ENCODE measurements at places on chromosomes 6 and 20.

DNA sequence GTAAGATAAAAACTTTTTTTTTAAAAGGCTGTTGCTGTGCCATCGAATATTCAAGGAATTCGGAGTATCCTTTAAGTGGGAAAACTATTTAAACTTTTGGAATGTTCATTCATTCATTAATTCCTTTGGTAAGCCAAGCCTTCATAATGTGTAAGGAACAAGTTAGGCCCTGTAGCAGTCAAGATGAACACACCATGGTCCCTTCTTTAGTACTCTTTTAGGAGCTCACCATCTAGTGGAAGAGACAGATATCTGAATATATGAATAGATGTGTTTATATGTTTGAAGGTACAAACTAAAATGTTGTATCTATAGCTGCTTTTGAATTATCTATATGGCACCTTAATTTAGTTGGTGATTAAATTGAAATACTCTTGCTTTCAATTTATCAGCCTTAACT, 5.8 kb downstream of the SPO11 start:
- no peak for DNase-seq

- DNase-seq: no peak
These were observed 31.0 kb downstream of the IBTK start for GRCh38 chr6:82216549-82216948.

DNA sequence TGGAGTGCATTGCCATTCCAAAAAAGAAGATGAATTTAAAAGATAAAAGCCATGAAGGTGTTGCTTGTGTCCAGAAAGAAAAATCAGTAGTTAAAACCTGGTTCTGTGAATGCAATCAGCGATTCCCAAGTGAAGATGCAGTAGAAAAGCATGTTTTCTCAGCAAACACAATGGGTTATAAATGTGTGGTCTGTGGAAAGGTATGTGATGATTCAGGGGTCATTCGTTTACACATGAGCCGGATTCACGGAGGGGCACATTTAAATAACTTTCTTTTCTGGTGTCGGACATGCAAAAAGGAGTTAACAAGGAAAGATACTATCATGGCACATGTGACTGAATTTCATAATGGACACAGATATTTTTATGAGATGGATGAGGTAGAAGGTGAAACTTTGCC, 24.7 kb upstream of the BAG2 start:
- no peak for DNase-seq

- DNase-seq: no peak
These were observed 53.4 kb upstream of the RNF24 start for GRCh38 chr20:4068708-4069107.

DNA sequence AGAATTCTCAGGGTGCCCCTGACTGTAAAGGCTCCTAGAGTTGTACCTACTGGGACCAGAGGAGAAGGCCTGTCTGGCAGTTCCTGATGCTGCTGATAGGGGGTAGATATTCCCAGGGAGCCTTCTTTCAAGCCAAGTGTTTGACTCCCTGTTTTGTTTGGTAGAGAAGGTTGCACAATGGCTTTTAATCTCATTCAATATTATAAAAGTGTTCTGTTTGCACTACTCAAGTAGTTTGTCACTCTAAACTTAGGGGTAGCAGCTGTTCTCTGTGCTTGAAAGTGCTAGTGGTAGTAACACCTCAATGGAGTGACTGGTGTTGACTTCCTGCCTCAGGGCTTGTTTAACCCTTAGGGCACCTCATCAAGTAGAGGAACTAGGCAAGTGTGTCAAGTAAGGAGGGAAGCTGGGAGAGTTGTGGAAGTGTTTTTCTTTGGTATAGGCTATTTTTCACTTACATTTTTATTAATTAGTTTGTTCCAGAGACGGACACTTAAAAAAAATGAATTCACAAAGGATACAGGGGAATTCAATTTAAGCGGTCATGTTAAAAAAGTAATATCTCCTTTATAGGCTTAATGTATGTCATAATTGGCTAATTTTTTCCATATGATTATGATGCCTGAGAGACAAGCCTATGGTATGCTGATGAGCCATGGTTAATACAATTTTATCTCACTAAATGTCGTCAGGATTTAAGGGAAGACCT, 38.1 kb downstream of the BICRAL start:
- no peak for DNase-seq

GRCh38 chr6:24848461-24848860, 49.7 kb upstream of the ARMH2 start:
- no peak for DNase-seq

DNA sequence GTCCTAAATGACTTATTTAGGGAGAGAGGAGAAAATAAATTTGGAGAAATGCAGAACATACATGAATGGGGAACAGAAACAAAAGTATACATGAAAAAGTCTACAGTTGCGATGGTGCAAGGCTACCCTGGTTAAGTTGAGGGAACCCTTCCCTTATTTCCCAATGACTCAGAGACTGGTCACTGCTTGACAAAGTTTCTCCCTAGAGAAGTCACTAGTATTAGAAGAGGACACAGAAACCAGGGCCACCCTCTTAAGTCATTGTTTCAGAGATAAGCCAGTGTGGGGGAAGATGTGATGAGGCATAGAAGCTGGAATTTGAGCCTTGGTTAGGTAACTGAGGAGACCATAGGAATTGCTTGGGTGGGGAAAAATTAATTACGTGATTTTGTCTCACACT, 24.4 kb upstream of the EDN1 start:
- no peak for DNase-seq

DNA sequence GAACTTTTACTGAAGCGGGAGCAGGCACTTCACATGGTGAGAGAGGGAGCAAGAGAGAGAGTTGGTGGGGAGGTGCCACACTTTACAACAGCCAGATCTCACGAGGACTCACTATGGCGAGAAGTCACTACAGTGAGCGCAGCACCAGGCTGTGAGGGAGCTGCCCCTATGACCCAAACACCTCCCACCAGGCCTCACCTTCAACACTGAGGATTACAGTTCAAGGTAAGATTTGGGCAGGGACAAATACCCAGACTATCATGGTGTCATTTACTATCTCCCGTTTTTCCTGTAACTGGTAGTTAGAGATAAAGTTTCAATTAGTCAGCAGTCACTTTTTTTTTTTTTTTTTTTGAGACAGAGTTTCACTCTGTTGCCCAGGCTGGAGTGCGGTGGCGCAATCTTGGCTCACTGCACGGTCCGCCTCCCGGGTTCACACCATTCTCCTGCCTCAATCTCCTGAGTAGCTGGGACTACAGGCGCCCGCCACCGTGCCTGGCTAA, 7.8 kb downstream of the RBCK1 start:
- DNase-seq: no peak

- DNase-seq: no peak
These were observed 3.1 kb downstream of the CHMP4B start for GRCh38 chr20:33814238-33814712.

- DNase-seq: no peak
These were observed 25.4 kb downstream of the KIAA0319 start for GRCh38 chr6:24620637-24621036.

- DNase-seq: no peak
These were observed 6.2 kb upstream of the ZNF311 start for GRCh38 chr6:29011276-29011734.

DNA sequence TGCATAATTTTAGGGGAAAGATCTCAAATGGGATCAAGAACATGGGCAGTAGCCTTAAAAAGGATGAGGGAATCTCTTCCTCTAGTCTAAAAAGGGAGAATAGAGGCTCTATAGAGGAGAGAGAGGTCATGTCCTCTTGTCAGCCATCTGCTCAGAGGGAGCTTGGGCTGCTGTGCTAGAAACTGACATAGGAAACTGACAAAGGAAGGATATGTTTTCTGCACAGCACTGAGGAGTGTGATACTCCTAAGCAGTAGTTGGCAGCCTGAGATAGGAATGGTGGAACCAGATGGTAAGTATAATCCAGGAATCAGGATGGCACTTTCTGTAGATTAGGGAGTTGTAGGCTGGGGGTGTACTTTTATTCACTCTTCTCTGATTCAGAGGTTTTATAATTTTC, 59.2 kb downstream of the PTPRA start:
- DNase-seq: no peak

DNA sequence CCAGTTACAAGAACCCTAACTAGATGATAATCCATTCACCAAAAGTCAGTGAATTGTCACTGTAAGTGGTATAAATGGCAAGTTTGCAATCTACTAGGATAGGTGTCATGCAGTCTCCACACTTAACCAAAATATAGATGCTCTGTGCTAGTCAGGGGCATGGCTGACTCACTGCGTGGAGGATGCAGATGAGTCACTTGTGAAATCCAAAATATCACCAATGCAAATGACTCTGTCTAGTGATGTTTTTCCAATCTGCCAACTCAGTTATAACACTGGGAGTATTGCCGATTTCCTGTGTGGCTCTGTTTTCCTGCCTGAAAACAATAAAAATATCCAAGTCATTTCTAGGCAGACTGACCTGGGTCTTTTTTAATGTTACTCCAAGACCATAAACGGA, 47.8 kb upstream of the NRSN1 start:
- DNase-seq: no peak

DNA sequence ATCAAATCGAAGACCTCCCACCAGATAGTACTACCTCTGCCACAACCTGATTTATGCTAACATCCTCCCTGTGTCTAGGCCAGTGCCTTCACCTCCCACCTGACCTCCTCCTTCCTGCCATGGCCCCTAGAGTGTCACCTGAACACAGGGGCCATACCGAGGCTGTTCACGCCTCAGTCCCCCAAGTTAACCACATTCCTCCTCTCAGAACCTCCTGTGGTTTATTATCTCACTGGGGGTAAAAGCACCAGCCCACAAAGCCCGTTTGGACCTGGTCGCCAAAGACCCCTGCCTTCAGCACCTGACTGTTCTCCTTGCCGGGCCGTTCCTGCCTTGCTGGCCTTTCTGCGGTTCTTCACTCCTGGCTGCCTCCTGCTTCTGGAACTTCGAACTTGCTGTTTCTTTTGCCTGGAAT, 13.7 kb downstream of the MAS1 start:
- DNase-seq: no peak

DNA sequence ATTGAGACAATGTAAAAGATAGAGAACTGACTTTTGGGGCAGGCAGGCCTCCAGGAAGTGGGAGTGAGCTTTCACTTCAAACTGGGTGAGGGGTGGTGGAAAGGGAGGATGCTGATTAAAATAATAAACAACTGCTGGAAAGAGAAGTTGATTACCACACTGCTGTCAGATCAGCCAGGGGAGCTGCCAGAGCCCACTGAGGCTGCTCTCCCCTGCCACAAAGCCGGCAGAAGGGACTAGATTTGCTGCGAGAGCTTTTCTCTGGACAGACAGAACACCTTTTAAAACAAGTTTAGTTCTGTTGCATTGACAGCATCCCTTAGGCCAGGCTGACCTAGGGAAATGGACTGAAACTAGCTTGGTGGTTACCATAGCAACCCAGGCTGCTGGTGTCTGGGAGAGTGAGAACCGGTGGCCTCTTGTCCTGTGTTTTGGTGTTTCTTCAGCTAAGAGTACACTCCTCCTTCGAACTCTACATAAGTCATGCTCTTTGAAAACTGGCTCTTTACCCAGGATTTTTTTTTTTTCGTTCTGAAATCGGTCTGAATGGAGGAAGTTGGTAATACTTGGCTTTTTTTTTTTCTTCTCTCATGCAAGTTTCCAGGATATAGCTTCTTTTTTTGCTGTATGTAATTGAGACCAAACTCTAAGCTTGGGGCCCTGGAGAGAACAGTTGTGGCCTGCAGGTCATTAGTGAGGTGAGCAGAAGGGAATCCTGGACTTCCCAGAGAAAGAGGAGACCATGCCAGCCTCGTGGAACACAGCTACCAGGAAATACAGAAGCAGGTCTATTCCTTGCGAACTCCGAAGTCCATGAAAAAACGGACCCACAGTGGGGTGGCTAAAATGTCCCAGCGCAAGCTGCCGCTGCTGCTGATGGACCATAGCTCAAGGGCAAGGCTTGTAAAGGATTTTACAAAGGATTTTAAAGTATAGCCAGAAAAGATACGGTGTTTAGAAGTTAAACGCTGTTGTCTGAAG, 374.4 kb downstream of the UTRN start:
- no peak for DNase-seq

GRCh38 chr6:94177429-94177828, 758.1 kb upstream of the EPHA7 start:
- no peak for DNase-seq

- DNase-seq: no peak
These were observed 73.8 kb upstream of the MPC1 start for GRCh38 chr6:166456395-166457156.

GRCh38 chr6:53878808-53879207, 84.0 kb downstream of the LRRC1 start:
- DNase-seq: no peak

- DNase-seq: no peak
These were observed 119.5 kb upstream of the CD93 start for GRCh38 chr20:23205611-23206041.

DNA sequence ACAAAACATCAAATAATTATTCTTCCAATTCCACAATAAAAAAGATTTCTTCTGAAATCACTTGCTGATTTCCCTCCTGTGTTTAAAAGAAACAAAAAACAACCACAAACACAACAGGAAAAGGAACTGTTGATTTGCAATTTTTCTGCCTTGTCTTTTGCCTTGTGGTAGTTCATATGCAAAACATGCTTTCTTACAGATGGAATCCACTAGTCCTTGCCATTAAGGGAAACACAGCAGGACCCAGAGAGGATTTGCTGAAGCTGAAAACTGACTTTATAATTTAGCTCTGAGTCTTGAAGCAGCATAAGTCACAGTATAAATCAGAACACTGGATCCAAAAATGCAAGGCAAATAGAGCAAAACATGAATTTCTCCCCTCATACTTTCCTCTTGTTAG, 328.8 kb downstream of the PHF3 start:
- DNase-seq: no peak

DNA sequence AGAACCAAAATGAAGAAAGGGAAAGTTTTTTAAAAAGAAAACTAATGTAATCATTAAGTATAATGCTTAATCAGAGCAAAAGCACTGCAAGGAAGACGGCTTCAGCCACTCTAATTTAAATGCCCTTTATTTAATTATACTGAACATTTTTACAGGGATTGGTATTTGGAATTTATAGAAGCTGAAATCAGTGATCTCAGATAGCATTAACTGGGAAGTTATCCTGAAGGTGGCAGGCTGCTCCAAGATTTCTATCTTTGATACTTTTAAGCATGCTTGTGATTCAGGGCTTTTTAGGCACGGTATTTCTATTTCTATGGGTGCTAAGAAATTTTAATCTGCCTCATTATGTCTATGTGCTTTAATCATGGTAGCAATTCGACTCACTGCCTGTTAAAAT, 1.3 kb upstream of the NDUFAF4 start:
- no peak for DNase-seq

- no peak for DNase-seq
These were observed 80.6 kb downstream of the MDGA1 start for GRCh38 chr6:37617073-37617472.

- DNase-seq: no peak
These were observed 6.8 kb downstream of the DUSP15 start for GRCh38 chr20:31863296-31864085.

GRCh38 chr6:160239929-160240690, 18.5 kb downstream of the SLC22A2 start:
- no peak for DNase-seq

DNA sequence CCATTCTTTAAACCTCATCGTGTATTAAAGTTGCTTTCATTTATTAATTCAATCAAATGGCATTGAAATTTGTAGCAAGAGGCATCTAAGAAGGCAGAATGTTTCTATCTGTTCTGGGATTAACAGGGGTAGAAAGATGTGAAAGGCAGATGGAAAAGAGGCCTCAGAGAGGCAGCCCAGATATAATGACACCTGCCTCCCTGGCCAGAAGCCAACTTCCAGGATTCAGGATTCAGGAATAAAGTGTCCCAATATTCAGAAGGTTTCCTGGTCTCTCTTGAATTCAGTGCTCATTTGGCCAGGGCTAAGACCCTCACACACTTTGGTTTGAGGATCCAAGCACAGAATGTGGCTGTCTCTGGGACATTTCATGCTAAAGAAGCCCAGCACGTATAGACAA, 39.9 kb downstream of the HLA-B start:
- no peak for DNase-seq
